Non-pigmented ciliary epithelial cell (primary cell): ENCODE measurements at places on chromosomes 4 and X.
A peak's percentile ranks its signal among the peaks of the same experiment; 100 is the strongest.

DNA sequence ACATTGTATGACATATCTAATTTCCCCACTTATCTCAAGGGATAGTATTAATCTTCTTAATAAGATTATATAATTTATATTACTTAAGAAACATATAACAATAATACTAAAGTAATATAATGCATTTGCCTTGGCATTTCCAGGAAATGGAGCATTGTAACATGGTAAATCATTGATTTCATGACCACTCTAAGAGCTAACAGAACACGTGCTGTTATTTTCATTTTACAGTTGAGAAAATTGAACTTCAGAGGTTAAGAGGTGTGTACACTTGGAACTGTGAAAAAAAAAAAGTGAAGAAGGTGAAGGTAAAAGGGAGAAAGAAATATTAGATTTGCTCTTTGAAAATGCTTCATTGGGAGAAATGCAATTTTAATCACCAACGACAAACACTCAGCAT is 522.6 kb downstream of the IL15 start:
- DNase-seq = no peak

DNA sequence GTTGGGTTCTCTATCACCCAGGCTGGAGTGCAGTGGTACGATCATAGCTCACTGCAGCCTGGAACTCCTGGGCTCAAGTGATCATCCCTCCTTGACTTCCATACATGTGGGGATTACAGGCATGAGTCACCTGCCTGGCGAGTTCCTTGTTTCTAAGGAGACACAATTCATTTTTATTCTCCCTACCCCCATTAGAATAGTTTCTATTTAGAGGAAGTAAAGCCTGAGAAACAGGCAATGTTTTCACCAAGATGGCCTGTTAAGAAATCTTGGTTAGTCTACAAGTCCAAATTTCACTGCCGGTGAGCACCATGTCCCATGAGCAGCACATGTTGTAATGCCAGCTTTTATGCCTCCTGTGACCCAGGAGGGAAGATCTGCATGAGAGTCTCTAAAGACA is 5.7 kb downstream of the CYBB start:
- DNase-seq = peak; percentile 2

DNA sequence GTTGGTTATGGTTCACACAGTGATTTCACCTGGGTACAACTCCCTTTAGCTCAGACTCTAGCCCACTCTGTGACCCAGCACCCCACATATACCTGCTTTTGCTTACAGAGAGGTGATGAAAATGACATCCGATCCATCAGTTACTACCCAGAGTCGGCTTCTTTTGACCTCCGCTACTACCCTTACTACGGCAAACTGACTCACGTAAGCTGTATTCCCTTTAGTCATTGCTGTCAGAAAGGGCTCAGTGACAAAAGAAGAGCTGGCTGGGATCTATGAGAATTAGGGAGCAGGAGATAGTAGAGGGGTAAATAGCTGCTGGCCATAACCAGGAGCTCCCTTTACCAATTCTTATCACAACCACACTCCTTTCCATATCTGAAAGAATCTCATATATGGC is 16.7 kb downstream of the ATP1B4 start:
- DNase-seq = no peak

DNA sequence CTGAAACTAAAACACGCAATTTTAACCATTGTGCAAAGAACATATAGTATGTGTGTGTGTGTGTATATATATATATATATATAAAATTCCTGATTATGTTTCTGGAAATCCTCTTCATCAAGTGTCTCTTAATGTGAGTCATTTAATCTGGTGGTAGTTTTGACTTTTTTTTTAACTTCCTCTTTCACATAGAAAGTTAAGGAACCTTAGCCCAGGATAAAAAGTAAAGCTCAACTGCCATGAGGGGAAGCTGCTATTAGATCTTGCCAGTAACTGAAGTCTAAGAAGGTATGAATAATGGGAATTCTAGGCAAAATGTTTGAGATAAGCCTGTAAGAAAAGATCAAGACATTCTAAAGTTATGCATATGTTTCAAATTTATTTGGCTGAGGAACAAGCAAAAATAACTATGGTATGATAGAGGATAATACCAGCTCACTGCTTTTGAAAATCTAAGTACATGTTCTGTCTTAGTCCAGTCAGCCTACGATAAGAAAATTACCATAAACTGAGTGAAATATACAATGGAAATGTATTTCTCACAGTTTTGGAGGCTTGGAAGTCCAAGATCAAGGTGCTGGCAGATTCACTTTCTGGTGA is 757.0 kb downstream of the TRAM1L1 start:
- DNase-seq = no peak

- DNase-seq = no peak
These were observed 149.8 kb upstream of the BOD1L1 start for GRCh38 chr4:13777341-13777740.

GRCh38 chr4:104593019-104593418 is 98.3 kb upstream of the CXXC4 start:
- DNase-seq = peak; percentile 14

GRCh38 chr4:110108422-110108821 is 90.0 kb downstream of the ELOVL6 start:
- DNase-seq = no peak

DNA sequence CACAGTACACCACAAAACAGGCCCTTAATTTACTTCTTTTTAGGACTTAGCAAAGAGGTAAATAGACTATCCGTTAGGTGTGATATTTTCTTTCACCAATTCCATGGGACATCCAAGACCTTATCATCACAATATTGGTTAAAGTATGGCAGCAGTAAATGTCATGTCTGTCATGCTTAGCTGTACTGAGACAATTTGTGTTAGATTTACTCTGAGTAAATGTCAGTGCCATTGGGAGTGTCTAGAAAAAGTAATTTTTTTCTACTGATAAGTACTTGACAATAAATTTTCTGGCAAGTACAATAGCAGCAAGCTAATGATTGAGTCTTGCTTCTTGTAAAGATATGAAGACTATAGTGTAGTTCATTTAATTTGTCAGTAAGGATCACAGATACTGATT is 756.1 kb downstream of the FAM133A start:
- no peak for DNase-seq

GRCh38 chr4:53644607-53645006 is 53.3 kb upstream of the LNX1 start:
- DNase-seq = no peak

DNA sequence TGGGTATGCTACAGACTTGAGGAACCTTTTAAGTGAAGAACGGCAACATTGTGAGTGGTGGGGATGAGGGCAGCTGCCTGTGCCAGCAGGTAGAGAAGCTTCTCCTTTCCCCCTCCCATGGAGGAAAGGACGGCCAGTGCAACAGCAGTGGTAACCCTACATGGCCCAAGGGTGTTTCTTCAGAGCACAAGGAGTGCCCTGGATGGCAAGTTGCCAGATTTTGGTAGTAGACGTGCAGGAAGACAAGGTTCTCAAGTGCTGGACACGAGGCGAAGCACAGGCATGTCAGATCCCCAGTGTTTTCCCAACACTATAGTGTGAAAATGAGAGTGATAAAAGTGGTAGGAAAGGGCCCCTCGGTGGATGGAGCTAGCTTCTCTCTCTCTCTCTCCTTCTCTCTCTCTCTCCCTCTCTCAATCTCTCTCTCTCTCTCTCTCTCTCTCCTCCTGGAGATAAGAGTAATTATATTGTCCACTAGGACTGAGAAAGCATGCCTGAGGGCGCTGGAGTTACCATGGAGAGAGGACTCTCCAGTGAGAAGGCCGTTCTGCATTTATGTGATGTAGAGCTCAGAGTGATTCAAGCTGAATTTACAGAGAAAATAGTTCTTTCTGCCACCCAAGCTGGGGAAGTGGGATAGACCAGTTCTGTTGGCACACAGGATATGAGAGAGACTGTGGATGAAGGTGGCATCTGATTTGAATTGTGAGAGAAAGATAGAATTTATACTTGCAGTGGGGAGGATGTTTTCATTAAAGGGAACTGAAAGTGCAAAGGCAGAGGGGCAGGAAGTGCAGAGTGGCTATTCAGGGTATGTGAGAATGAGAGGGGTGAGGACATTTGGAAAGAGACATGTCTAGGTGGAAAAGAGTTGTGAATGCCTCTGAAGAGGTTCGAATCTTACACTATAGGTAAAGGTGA is 25.7 kb upstream of the TRPC3 start:
- no peak for DNase-seq

DNA sequence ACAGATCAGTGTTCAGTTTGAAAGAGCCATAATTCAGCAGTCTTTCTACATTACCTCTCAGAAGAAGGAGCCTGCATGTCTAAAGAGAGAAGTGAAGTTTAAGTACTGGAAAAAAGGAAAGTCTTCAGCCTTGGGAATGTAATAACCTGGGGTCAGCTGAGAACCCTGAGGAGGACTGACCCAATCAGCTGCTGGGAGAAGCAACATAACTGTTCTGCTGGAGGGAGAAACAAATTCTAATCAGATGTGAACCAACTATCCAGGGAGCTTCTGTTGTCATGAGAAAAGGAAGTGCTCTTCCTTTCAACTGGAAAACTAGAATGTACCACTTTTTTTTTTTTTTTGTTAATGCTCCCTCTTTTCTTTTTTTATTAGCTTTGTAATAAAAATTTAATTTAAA is 64.5 kb upstream of the PDE5A start:
- no peak for DNase-seq

DNA sequence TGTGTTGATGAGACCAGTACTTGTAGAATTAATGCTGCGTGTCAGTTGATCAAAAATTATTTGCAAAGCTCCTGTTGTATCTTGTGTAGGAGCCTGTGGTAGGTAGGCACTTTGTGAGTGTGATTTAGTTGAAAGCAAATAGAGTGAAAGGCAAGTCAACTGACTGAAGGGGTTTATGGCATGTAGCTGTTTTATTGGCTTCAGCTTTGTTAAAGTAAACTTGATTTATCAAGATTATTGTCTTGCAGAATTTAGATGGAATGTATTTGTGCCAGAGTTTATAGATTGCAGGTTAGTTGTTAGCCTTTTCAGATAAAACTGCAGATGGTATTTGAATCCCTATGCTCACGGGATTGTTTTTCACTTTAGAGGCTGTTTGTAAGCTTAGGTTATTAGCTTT is 128.0 kb downstream of the FRAS1 start:
- no peak for DNase-seq

DNA sequence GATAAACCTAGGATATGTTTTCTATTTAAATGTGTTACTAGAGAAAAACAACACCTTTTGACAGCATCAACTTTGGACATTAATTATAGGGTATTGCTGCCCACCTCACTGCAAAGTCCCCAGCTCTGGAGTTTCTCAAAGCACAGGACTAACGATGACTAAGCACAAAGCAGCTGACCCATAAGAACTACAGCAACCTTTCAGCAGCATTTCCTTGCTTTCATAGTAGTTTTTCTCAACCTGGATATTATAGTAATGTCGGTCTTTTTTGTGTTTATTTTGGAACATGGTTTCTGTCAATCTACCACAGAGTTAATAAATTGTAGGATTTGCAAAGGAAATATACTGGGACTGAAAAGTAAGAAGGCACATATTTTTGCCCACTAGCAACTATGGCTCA is 21.5 kb downstream of the HHIP start:
- no peak for DNase-seq

DNA sequence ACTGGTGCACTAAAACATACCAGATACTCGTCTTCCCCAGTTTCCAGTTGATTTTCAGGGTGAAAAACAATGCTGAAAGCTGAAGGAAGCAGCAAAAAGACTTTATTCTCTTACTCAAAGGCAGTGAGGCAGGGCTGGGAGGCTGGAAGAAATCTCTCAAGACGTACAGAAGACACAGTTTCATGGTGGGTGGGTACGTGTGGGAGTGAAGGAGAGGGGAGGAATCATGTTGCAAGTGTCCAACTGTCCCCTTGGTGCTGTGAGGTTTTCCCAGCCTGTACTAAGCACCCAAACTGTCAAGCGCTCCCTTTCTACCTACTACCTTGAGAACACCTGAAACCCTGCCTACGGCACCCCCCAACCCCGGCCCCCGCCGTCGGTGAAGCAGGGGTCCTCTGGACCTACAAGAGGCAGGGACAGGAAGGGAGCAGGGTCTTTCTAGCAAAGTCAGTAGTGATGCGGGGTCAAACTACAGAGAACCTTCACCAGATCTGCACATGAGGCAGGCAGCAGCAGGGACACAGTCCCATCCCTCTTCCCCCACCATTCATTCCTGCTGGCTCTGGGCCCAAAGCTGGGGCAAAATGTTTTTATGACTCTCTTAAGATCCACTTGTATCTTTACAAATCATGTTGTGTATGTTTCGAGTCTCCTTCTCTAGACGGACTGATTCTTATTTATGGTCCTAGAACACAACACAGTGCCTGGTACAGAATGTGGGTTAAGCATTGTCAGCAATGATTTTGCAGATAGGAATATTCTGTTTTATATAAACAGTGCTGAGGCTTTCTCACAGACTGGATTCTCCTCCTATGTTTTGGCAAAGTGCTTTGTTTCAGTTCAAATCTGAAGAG is 2.4 kb upstream of the SETD7 start:
- no peak for DNase-seq

- DNase-seq = no peak
These were observed 65.5 kb downstream of the WFS1 start for GRCh38 chr4:6335040-6335590.

DNA sequence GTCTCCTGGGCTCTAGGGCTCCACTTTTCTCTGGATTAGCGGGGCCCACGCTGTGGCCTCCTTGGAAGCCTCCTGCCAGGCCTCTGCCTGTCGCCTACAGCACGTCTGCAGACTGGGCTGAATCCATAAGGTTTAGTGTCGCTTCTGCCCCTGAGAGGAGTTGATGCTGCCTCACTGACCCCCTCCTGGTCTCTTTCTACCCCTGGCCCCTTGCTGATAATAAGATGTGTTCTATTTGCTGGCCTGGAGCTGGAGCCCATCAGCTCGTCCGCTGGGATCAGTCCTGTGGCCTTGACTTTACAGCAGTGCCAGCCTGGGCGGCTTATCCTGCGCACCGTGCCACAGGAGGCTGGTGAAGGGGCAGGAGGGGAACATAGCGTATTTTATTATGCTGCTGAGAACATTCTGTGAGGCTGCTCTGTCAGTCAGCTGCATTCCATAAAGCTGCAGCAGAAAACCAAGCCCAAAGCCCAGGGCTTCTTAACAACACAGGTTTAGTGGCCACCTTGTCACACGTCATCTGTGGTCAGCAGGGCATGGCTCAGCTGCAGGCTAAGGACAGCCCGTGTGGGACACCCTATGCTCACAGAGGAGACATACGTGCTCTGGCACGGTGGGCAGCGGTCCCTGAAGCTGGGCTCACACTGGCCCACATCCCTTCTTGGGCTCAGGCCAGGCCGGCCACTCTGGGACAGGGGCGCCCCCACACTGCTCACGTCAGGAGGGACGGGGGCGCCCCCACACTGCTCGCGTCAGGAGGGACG is 29.3 kb upstream of the HGFAC start:
- no peak for DNase-seq
